ENCODE measurements at places on chromosomes 3 and 15. TPM values are rescaled to one million over a fixed set of nuclear protein-coding genes. Genes with fewer than 3 reads are reported as not detected.

- H3K4me3 ChIP-seq, result no peak overlapping the region
- no peaks in the 10 kb centered on the region for H3K27me3 ChIP-seq
- DNase-seq, result no peak
- H3K4me1 ChIP-seq, result no peaks in the 10 kb centered on the region
- no peaks in the 10 kb centered on the region for H3K36me3 ChIP-seq
Measured at GRCh38 chr3:34419801-34420200, 621.4 kb downstream of the PDCD6IP start.

DNA sequence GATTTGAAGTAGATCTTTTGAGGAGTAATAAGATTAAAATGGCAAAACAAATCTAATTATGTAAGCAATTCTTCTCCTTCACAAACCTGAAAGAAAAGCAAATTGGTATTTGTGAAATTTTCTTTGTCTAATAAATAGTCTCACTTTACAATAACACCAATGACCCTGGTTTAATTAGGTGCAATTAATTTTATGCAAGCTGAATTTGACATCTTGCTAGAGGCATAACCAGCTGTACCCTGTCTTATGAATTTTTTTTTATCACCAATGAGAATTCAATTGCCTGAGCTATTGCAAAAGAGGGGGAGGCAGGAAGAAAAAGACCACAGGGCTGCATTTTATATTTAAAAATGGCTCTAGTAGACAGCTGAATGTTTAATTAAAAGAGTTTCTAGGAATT, 113.5 kb upstream of the IL12A start:
- H3K27ac ChIP-seq, result no peak overlapping the region
- H3K36me3 ChIP-seq, result no peaks in the 10 kb centered on the region
- no peaks in the 10 kb centered on the region for H3K27me3 ChIP-seq
- H3K4me1 ChIP-seq, result no peaks in the 10 kb centered on the region
- H3K4me3 ChIP-seq, result no peak overlapping the region

DNA sequence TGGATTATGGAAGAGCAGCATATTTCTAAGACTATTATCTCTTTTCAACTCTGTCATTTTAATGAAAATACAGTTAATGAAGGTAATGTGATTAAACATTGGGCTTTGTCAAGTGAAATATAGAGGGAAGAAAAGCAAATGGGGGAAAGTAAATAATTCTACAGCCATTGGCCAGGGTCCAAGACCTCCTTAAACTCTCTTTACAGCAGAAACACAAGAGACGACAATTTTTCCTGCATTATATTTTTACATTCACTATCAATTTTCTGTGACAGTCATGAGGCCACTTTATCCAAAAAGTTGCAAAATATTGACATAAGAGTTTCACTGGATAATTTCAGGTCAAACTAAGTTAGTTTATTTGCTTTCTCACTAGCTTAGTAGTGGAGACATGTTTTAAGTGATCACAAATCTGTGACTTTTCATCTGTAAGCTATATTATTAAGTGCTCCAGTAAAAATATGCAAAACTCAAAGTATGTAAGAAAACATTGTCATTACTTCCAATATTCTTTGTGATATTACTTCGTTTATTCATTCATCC, 385.9 kb upstream of the DPH6 start:
- DNase-seq, result no peak
- H3K4me1 ChIP-seq, result no peaks in the 10 kb centered on the region
- H3K4me3 ChIP-seq, result no peak overlapping the region
- H3K27ac ChIP-seq, result no peak overlapping the region
- H3K27me3 ChIP-seq, result no peaks in the 10 kb centered on the region
- no peaks in the 10 kb centered on the region for H3K36me3 ChIP-seq

DNA sequence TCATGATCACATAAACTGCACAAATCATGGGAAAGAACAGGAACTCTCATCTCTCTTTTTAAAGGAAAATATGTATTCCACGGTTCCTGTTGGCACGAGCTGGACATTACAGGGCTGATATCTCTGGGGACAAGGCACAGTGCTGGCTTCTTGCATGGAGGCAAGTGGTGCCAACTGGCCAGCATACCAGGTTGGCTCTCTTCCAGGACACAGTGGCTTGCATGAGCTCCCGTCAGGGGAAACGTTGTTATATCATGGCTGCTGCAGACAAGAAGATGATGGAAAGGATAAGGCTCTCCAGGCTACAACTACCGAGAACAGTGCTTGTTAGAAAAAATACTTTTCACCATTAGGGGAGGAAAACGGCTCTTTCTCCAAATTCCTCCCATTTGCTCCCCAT, 283.9 kb downstream of the RORA start:
- no peak overlapping the region for H3K4me3 ChIP-seq
- DNase-seq, result no peak
- H3K36me3 ChIP-seq, result no peaks in the 10 kb centered on the region

DNA sequence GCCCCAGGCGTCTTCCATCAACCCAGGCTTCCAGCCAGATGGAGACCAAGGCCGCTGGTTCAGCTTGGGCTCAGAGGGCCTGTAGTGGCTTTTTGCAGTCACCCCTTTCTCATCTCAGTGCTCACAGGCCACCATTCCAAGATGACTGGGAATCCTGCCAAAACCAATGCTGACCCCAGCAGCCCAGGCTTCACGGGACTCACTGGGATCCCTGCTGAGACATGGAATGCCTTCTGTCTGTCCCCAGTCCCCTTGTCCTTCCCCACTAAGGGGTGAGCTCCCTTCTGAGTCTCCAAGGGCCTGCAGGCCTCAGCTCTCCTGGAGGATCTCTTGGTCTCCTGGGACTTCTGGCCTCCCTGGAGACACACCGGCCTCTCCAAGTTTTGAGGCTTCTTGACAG, 77.4 kb upstream of the SEC13 start:
- H3K27me3 ChIP-seq, result no peaks in the 10 kb centered on the region
- no peak overlapping the region for H3K27ac ChIP-seq
- no peak for DNase-seq
- no peaks in the 10 kb centered on the region for H3K36me3 ChIP-seq
- no peaks in the 10 kb centered on the region for H3K4me1 ChIP-seq

GRCh38 chr3:157810924-157811718, 295.1 kb downstream of the SHOX2 start:
- H3K4me1 ChIP-seq, result no peaks in the 10 kb centered on the region
- H3K36me3 ChIP-seq, result no peaks in the 10 kb centered on the region
- no peak overlapping the region for H3K27ac ChIP-seq
- no peak for DNase-seq
- no peaks in the 10 kb centered on the region for H3K27me3 ChIP-seq

- no peak for DNase-seq
- no peaks in the 10 kb centered on the region for H3K36me3 ChIP-seq
- H3K4me3 ChIP-seq, result no peak overlapping the region
- H3K27ac ChIP-seq, result no peak overlapping the region
- no peaks in the 10 kb centered on the region for H3K4me1 ChIP-seq
Measured at GRCh38 chr3:156718622-156719306, 44.4 kb downstream of the TIPARP start.

DNA sequence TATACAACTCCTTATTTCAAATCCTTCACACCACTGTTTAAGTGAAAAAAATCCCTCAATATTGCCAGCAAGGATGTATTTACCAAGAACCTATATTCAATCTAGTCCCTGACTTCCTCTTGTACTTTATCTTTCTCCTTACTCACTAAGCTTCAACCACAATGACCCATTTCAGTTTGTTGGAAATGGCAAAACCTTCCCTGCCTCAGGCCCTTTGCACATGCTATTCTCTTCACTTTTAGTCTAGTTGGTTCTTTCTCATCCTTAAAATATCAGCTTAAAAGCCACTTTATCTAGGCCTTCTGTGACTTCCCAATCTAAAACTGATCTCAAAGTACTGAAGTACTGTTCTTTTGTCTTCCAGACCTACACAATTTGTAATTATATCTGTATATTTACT, 81.3 kb upstream of the ACTC1 start:
- no peaks in the 10 kb centered on the region for H3K27me3 ChIP-seq
- H3K4me3 ChIP-seq, result no peak overlapping the region
- peaks cover 2% of the 10 kb centered on the region for H3K4me1 ChIP-seq
- no peak for DNase-seq
- no peaks in the 10 kb centered on the region for H3K36me3 ChIP-seq

DNA sequence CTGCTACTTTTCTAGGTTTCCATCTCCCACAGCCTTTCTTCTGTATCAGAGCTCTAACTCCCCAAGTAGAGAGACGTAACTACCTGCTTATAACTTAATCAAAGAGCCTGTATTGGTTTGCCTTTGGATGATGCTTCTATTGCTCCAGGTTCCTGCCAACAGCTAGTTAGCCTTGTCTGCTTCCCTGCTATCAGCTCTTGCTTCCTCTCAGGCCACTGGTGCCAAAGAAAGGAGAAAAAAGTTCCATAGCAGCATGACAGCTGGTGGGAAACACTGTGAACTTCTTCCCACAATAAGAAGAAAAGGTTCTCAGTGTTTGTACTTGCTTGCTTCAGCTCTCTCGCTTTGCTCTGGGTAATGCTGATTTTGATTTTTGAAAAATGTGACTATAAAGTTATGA, 206.6 kb downstream of the GBE1 start:
- no peaks in the 10 kb centered on the region for H3K36me3 ChIP-seq
- no peak overlapping the region for H3K4me3 ChIP-seq
- H3K27me3 ChIP-seq, result no peaks in the 10 kb centered on the region
- no peak overlapping the region for H3K27ac ChIP-seq
- peaks cover 3% of the 10 kb centered on the region for H3K4me1 ChIP-seq

- H3K36me3 ChIP-seq, result no peaks in the 10 kb centered on the region
- H3K4me3 ChIP-seq, result no peak overlapping the region
- DNase-seq, result no peak
Measured at GRCh38 chr15:89851673-89852341, 37.2 kb upstream of the ANPEP start.

- H3K4me1 ChIP-seq, result no peaks in the 10 kb centered on the region
- no peaks in the 10 kb centered on the region for H3K27me3 ChIP-seq
- no peak for DNase-seq
- no peak overlapping the region for H3K27ac ChIP-seq
- H3K4me3 ChIP-seq, result no peak overlapping the region
- H3K36me3 ChIP-seq, result no peaks in the 10 kb centered on the region
Measured at GRCh38 chr3:122427857-122428471, 12.1 kb upstream of the WDR5B start.

DNA sequence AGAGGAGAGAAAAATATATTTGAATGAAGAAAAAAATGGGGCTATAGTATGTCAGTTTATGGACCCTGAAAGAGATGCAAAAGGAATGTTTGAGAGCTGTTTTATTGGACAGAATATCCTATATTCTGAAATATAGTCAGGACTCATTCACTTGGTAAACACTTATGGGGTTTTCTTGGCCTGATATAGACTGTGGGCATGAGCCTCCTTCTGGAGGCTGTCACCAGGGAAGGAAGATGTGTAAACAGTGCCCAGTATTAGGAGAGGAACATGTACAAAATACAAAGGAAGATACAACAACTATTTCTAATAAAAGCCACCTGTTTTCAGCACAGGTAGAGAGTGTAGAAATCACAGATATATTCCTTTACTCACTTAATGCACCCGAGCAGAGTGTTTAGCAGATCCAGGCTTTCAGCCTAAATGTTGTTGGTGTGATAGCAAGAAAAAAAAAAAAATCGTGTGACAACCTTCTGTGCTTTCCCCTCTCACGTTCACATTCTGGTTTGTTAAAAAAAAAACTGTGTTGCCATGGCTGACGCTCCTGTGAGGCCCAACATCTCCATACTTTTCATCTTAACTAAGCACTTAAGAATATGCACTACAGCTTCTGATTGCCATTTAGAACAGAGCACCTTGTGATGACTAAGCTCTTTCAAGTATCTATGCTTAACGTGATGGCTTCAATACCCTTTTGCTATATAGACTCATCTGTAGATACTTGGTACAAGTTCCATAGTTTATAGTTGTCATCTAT, 134.1 kb downstream of the MBNL1 start:
- no peaks in the 10 kb centered on the region for H3K36me3 ChIP-seq
- no peaks in the 10 kb centered on the region for H3K27me3 ChIP-seq
- peaks cover 5% of the 10 kb centered on the region for H3K4me1 ChIP-seq
- DNase-seq, result no peak

DNA sequence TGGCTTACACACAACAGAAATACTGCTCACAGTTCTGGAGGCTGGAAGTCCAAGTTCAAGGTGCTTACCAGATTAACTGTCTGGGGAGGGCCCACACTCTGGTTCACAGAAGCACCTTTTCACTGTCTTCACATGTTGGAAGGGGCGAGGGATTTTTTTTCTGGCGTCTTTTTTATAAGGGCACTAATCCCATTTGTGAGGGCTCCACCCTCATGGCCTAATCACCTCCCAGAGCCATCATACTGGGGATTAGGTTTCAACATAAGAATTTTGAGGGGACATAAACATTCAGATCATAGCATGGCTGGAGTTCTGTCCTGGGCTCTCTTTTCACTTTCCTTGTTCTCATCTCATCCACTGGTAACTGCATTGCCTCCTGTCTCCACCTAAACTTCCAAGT, 63.5 kb downstream of the IGF1R start:
- H3K4me1 ChIP-seq, result peaks cover 34% of the 10 kb centered on the region
- no peak overlapping the region for H3K27ac ChIP-seq
- H3K36me3 ChIP-seq, result no peaks in the 10 kb centered on the region
- DNase-seq, result no peak
- H3K4me3 ChIP-seq, result no peak overlapping the region

DNA sequence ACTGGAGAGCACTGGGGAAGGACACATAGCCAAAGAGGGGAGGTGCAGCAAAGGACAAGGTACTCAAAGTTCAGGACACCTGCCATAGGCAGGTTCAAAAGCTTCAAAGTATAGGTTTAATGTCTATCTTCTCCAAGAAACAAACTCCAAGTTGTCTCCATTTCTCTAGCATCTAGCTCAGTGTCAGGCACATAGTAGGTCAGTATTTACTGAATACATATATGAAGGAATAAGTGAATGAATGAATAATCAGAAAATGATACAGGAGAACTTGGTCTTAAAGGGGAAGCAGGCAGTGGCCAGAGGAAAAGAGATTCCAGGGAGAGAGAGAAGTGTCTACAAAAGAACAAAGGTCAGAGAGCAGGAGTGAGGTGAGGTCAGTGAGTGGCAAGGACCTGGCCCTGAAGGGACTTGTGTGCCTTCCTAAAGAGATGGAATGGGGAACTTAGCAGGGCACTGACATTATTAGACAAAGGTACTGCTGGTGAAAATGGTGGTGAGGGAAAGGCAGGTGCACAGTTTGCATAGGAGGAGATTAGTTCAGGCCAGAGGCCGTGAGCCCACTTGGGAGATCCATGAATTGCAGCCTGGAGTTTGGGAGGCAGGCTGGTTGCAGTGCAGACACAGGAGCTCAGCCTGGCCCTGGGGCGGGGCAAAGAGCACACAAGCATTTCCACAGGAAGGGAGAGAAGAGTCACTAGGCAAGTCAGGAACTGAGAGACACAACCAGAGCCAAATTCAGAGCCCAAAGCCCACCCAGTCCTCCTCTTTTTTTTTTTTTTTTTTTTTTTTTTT, 21.4 kb downstream of the TBC1D2B start:
- H3K4me1 ChIP-seq, result peaks cover 37% of the 10 kb centered on the region
- H3K27me3 ChIP-seq, result no peaks in the 10 kb centered on the region
- DNase-seq, result no peak
- H3K27ac ChIP-seq, result no peak overlapping the region

- H3K4me3 ChIP-seq, result no peak overlapping the region
- no peaks in the 10 kb centered on the region for H3K4me1 ChIP-seq
- H3K27me3 ChIP-seq, result no peaks in the 10 kb centered on the region
- no peak for DNase-seq
Measured at GRCh38 chr3:36812240-36812639, 47.9 kb upstream of the DCLK3 start.

The GUCA1C gene
- not detected for total RNA-seq

The CORO2B gene
- total RNA-seq, result 29.9 TPM

The CACNA2D3 gene
- total RNA-seq, result 6.4 TPM

The TM4SF4 gene
- total RNA-seq, result 4.6 TPM

The SST gene
- total RNA-seq, result not detected

The IL20RB gene
- total RNA-seq, result 0.43 TPM

The PARP15 gene
- total RNA-seq, result 0.45 TPM
